ENCODE measurements at places on chromosomes 1 and 21.

GRCh38 chr1:203095061-203095690 is 9.4 kb upstream of the MYOG start:
- no peak for DNase-seq

GRCh38 chr21:36891121-36891520 is 75.3 kb downstream of the HLCS start:
- DNase-seq = no peak

DNA sequence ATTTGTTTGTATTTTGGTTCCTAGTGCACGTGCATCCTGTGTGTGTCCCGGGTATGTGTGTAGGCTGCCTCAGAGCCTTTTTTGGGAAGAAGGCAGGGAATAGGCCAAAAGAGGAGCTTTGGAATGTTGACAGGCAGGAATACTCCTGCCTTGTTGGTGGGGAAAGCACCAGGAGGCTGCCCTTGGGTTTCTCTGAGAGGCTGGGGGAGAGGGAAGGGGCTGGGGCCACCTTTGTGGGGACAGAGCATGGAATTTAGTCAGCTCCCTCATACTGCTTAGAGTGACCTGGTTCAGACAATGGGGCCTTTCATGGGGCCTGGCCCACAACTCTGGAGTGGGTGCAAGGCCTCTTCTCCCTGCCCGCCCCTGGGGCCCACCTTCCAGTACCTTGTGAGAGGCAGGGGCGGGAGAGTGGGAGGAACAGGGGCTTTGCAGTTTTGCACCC is 31.3 kb downstream of the ACOT11 start:
- no peak for DNase-seq

GRCh38 chr21:32131960-32132359 is 146.9 kb downstream of the MIS18A start:
- DNase-seq = no peak

- no peak for DNase-seq
Measured at GRCh38 chr1:80988926-80989325, 811.8 kb upstream of the ADGRL2 start.

DNA sequence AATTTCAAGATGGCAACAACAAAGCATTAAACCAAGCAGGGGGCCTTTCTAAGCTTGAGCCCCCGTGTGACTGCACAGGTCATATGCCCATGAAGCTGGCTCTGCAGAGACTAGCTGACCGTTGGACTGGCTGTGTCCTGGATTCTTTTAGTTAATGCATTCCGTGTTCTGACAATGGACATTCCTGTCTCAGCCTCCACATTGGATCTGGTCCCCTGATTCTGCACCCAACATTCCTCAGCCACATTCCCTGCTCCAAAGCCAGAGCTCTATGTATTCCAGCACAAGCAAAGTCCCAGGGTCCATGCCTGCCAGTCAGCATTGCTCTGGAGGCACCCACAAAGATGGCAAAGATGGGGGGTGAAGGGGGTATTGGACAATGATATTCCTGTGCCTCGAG is 5.1 kb upstream of the NAV1 start:
- no peak for DNase-seq

GRCh38 chr1:151175863-151176262 is at the start of gene TMOD4:
Gene TMOD4, minus strand, starts transcription at chr1:151175981. Its CDS starts 1,106 bp downstream, at chr1:151174875.
- no peak for DNase-seq

DNA sequence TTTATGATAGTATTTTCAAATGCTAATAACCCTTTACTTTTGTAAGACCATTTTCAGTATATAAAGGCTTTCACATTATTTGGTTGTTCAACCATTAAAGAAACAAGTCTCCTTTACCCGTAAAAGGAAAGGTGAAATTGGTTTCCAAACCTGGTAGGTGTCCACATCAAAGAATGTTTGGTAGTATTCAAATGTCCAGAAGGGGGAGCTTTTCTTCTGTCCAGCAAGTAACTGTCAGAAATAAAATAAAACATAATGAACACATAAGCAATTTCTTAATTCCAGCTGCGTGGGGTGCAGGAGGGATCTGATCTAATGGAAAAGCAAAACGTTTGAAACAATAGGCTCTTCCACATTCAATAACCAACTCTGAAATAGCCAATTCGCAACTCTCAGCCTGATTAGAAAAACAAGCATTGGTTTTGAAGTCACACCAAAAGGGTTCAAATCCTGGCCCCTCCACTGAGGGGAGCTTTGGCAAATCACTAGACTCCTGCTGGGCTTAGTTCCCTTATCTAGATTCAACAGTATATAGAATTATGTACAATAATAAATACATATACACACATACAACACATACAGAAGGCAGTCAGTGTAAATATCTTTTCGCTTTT is 11.0 kb downstream of the YIPF1 start:
- DNase-seq = no peak

- no peak for DNase-seq
Measured at GRCh38 chr1:54278941-54279422, 79.0 kb downstream of the MRPL37 start.

DNA sequence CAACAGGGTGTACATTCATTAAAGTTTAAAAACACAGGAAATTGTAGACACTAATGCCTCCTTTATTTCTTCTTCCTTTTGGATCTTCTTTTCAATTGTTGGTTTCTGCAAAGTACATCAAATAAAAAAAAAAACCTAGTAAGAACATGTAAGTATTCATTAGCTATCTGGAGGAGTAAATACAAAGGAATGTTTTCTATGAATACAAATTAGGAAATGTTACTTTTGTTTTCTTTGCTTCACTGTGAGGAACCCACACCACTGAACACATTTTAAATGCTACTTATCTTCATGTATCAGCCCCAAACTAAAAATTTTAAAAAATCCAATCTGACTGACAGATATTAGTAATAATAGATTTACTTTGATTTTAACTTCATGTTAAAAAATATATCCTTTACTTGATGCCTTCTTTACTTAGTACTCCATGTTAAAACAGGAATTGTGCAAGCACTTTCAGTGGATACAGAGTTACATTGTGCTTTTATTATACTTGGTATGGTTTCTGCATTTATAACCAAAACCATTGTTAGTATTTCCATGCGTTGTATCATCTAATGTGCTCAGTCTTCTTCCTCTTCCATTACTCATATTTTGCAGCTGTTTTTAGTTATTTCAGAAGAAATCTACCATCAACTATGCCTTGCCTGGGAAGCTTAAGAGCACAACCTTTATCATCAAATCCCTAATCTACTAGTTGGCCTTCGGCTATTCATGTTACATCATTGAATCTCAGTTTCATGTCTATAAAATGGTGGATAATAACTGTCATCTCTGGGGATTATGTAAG is 236.9 kb upstream of the DPYD start:
- DNase-seq = no peak

- no peak for DNase-seq
Measured at GRCh38 chr1:208455821-208456220, 211.6 kb upstream of the PLXNA2 start.
